Activated gamma-delta T cell treated with anti-CD3 and anti-CD28 coated beads, Interleukin-2, amount 50 U/mL, for 16 hours (primary cell): ENCODE measurements at places on chromosomes 5 and 9.

DNA sequence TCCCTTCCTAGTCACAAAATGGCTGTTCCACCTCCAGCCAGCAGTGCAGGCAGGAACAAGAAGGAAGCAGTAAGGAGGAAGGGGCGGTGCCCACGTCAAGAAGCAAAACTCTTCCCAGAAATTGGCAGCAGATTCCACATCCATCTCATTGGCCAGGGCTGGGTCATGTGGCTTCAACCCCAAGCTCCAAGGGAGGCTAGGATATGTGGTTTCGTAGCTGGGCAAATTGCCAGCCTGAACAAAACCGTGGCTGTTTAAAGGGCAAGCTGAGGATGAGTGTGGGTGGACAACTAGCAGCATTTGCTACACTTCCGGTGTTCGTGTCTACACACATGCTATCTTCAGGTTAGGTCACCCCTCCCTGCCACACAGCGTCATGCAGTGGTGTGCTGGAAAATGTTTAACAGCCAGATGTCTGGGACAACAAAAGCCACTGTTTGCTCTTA is 92.1 kb upstream of the MAP1B start:
- no peak for DNase-seq

DNA sequence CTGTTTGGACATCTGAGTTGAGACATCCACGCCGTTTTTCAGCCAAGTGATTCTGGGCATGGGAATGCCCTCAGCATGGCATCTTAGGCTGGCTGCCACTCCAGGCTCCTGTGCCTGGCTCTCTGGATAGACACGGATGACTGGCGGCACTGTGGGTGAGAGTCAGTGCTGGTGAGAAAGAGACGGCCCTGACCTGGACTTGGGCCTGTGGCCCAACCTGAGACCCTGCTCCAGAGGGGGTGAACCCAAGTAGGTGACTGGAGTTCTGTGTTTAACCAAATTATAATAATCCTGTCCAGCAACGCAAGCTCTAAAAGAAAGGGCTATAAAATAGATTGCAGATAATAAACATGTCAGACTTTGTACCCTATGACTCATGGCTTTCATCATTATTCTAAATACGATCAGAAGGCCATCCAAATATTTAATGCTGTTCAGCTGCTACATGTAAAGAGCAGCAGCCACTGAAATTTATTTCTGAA is 173.9 kb downstream of the HSPA4 start:
- no peak for DNase-seq

GRCh38 chr9:6902423-6902822 is 144.7 kb downstream of the KDM4C start:
- no peak for DNase-seq

GRCh38 chr9:4837261-4838188 is 44.8 kb downstream of the RCL1 start:
- DNase-seq = no peak

- DNase-seq = no peak
Observed at GRCh38 chr5:42715785-42716184, 40.8 kb upstream of the CCDC152 start.

- DNase-seq = no peak
Observed at GRCh38 chr9:125593581-125594222, 113.3 kb downstream of the MAPKAP1 start.

DNA sequence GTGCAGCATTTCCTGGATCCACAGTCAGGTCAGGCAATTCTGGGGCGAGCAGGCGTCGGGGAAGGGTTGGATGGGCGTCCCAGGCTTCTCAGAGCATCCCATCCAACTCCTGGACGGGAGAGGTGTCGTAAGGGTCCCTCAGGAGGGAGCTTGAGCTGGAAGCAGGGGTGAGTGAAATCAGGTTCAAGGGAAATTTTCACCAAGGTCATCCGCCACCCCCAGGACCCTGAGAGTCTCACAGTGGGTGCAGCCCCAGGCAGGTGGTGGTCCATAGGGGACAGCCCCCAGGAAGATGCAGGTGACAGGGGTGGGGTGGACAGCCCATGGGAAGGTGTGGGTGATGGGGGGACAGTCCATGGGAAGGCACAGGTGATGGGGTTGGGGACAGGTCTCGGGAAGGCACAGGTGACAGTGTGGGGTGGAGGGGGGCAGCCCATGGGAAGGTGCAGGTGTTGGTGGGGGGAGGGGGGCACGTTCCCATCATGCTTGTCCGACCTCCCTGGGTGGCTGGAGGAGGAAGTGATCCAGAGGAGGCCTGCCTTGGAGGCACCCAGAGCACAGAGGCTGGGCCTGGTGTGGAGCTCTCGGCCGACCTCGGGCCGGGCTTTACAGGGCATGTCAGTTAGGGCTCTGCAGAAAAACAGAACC is 48.9 kb downstream of the AHRR start:
- no peak for DNase-seq

DNA sequence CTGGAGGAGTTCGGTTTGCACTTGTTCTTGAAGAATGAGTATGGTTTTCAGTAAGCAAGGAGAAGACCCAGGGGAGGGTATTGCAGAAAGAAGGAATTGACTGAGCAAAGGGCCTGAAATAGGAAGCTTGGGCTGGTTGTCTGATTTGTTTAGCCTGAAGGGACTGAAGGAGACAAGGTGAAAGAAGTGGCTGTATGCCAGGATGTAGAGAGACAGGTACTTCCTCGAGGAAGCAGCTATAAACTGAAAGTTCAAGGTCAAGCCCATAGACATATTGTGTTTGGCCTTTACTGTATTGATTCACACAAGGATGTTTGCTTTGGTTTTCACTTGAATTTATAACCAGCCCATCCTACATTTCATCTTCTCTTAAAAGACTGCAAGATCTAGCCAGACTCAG is 183.1 kb downstream of the PALM2AKAP2 start:
- DNase-seq = no peak

- no peak for DNase-seq
Observed at GRCh38 chr5:2149195-2149539, 266.4 kb upstream of the IRX4 start.
